HFFc6 (cell line): ENCODE measurements at places on chromosomes 5 and 9. TPM values are rescaled to one million over a fixed set of nuclear protein-coding genes. Genes with fewer than 3 reads are reported as not detected.

Gene MOB3B
- not detected in 3 replicates for total RNA-seq

- no peaks in the 10 kb centered on the region for H3K36me3 ChIP-seq
- H3K27me3 ChIP-seq = no peaks in the 10 kb centered on the region
These were observed 132.9 kb downstream of the PALM2AKAP2 start for GRCh38 chr9:109912726-109913460.

Gene DBH
- total RNA-seq = not detected in 3 replicates

- peaks cover 12% of the 10 kb centered on the region for H3K4me1 ChIP-seq
- H3K4me3 ChIP-seq = no peak overlapping the region
- no peak overlapping the region for H3K27ac ChIP-seq
- peaks cover 1% of the 10 kb centered on the region; the same call in 1 of the 2 replicates for H3K27me3 ChIP-seq
These were observed 116.6 kb downstream of the ESM1 start for GRCh38 chr5:54868511-54869483.

Gene DRD1
- not detected in 3 replicates for total RNA-seq

DNA sequence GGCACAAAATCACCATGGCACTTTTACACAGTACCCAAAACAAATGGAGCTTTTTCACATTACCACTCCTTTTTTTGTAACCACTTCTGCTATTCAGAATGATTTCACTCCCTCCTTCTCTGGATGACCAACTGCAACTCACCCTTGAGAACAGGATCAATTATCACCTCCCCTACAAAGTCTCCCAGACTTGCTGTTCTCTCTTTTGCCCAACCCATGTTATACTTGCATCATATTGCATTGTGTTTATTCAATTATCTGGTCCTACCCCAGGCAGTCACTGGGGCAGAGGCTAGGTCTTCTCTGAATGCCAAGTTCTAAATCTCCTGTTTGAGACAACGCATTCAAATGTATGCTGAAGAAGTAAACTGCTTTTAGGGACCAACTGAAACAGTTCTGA lies 96.0 kb downstream of the GPR21 start:
- H3K4me3 ChIP-seq = no peak overlapping the region
- no peaks in the 10 kb centered on the region for H3K27me3 ChIP-seq
- H3K4me1 ChIP-seq = no peaks in the 10 kb centered on the region
- H3K36me3 ChIP-seq = no peaks in the 10 kb centered on the region

- H3K27ac ChIP-seq = no peak overlapping the region
- peaks cover 65% of the 10 kb centered on the region for H3K4me1 ChIP-seq
- peaks cover 4% of the 10 kb centered on the region for H3K27me3 ChIP-seq
- no peak overlapping the region for H3K4me3 ChIP-seq
These were observed 177.4 kb upstream of the IL12B start for GRCh38 chr5:159507661-159508060.

DNA sequence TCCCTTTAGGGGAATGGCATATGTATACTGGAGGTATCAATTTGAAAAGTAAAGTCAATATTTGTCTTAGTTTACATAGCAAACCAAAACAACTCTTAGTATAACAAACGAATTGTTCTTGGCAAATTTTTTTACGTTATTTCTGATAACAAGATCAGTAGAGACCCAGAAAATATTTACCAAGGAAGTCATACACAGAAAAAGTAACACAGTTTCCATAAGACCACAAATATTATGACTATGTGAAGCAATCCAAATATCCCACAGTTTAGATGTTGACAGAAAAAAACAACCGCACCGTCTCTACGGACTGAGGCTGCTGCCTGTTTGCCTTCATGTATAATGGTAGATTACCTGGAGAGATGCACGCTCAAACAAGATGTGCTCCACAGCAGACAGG lies 46.5 kb upstream of the DAPK1 start:
- DNase-seq = no peak
- H3K36me3 ChIP-seq = no peaks in the 10 kb centered on the region
- no peaks in the 10 kb centered on the region for H3K4me1 ChIP-seq

DNA sequence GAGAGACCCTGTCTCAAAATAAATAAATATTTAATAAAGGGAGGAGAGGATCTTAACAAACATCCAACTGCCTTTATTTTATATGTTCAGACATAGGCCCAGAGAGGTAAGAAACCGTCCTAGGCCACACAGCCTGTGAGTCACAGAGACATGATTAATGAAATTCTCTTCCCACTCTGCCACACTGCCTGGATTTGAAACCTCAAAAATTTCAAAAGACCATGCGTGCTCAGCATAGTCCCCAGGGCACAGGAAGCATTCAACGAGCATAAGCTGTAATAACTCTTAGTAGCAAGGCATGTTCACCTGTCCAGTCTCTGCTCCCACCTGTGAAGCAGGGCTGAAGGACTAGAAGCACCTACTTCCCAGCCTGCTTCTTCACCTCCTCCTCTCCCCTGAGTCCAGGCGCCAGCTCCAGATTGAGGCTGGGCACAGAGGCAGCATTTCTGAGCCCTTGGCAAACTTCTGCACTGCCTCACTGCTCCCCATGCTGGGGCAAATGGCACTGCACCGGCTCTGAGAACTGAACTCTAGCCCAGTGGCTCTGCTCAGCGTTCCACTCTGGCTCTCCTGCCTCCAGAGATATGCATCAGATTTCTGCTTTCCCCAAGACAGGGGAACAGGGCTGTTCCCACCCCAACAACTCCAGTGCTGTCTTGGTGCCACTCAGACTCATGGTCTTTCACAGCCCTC lies 1.1 kb downstream of the FAT2 start:
- H3K36me3 ChIP-seq = no peaks in the 10 kb centered on the region
- H3K27me3 ChIP-seq = peaks cover 41% of the 10 kb centered on the region
- H3K27ac ChIP-seq = no peak overlapping the region
- peaks cover 4% of the 10 kb centered on the region; the same call in 1 of the 2 replicates for H3K4me1 ChIP-seq
- DNase-seq = no peak
- H3K4me3 ChIP-seq = no peak overlapping the region

Gene SPOCK1
- total RNA-seq = 117 to 170 TPM (median 132 TPM) in 3 replicates

DNA sequence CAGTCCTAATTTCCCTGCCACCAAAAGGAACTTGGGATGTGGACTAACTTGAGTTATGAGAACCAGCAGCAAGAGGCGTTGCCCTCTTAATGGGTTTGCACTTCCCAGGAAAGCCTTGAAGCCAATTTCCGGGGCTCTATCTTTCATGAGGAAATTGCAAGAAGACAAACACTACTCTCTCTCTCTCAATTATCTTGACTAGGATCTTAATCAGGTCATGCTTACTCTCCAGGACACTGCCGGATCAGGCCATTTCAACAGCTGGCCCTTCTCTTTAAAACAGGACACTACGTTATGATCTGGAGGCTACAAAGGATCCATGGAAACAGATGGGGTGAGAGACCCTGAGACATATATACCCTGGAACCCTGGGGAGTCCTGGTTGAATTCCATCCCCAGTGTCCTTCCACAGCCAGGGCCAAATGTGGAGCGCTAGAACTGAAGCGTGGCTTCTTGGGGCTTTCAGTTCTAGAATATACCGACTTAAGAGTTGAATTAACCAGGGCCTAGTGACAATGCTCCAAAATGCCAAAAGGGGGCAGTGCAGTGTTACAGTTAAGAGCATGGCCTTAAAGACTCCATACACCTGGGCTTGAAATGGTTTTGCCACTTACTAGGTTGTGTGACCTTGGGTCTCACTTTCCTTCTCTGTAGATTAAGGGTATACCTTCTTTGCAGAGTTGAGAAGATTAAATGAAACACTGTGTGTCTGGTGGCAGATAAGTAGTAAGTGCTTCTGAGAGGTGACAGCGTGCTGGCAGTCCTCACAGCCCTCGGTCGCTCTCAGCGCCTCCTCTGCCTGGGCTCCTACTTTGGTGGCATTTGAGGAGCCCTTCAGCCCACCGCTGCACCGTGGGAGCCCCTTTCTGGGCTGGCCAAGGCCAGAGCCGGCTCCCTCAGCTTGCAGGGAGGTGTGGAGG lies 21.1 kb downstream of the FAM219A start:
- no peak overlapping the region for H3K27ac ChIP-seq
- no peaks in the 10 kb centered on the region; the same call in 1 of the 2 replicates for H3K27me3 ChIP-seq
- DNase-seq = peak; percentile 36
- no peak overlapping the region for H3K4me3 ChIP-seq
- peaks cover 6% of the 10 kb centered on the region for H3K4me1 ChIP-seq

GRCh38 chr5:126335886-126336285 lies 87.3 kb upstream of the GRAMD2B start:
- peaks cover 18% of the 10 kb centered on the region for H3K4me1 ChIP-seq
- no peak overlapping the region for H3K4me3 ChIP-seq
- H3K36me3 ChIP-seq = no peaks in the 10 kb centered on the region
- H3K27ac ChIP-seq = no peak overlapping the region

GRCh38 chr5:113218906-113219517 lies 215.8 kb downstream of the TSSK1B start:
- H3K36me3 ChIP-seq = no peaks in the 10 kb centered on the region
- H3K27me3 ChIP-seq = no peaks in the 10 kb centered on the region; the same call in none of the 2 replicates
- H3K4me3 ChIP-seq = no peak overlapping the region
- DNase-seq = no peak

Gene SYK
- total RNA-seq = not detected in 3 replicates

DNA sequence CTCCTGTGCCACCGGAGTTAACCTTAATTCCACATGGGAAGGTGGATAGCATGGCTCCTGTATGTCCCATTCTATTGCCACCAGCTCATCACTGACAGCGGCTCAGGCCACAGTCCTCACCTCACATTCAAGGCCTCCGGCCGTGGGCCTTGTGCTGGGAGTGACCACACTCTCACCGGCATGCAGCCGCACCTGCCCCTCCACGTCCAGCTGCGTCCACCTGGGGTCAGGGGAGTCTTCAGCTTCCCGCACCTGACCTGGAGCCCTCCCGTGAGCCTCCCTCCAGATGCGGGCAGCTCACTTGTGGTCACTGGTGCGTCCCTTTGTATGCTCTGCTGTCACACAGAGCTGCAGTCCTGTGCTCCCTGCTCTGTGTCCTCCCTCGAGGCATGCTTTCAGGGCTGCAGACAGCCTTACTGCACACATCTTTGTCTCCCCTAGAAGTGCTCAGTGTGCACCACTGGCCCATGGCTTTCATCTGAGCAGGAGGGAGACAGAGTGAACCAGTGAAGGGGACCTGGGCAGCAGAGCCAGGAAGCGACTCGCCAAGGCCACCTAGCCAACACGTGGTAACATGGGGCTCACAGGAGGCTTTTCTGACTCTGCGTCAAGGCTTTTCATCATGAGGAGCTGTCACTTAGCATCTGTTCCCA lies 210.1 kb downstream of the ERCC6L2 start:
- no peaks in the 10 kb centered on the region for H3K4me1 ChIP-seq
- H3K27ac ChIP-seq = no peak overlapping the region
- peaks cover 6% of the 10 kb centered on the region for H3K27me3 ChIP-seq
- H3K36me3 ChIP-seq = no peaks in the 10 kb centered on the region
- no peak overlapping the region for H3K4me3 ChIP-seq

DNA sequence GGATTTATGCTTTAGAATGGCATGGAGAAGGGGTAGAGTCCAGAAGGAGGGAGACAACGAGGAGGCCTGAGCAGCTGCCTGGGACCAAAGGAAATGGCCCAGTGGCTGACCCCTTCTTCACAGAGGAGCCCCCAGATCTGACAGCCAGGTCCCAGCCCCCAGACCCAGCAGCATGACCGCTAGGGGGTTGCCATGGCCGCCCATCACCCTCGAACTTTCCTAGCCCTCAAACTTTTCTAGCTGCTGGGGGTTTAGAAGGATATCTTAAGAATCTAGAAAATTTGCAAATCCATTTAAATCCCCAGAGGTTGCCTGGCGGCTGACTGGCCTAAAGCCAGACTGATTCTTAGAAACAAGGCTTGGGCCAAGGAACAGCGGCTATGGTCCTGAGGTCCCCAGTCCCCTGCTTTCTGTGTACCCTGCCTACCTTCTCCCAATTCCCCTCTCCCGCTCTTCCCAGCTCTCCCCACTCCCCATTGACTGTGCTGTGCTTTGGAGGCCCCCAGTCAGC lies 972 bp downstream of the PDGFRB start:
- H3K4me3 ChIP-seq = peak overlapping the region; percentile 94
- DNase-seq = no peak
- peaks cover 5% of the 10 kb centered on the region; the same call in 1 of the 2 replicates for H3K27me3 ChIP-seq

DNA sequence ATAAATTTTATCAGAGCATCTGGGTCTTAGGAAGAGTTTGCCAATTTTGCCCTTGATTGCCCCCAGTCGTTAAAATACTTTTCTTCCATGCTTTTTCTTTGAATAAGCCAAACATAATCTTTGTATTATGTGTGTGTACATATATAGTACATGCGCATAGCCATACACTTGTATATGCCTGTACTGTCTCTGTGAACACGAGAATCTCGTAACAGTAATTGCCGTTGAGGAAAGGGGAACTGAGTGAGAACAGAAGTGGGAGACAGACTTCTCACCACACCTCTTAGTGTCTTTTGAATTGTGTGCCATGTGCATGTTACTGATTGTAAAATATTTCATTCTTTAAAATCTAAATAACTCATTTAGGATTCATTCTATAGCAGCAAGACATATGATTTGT lies 79.6 kb upstream of the GRHPR start:
- no peak for DNase-seq
- no peak overlapping the region for H3K4me3 ChIP-seq
- H3K36me3 ChIP-seq = no peaks in the 10 kb centered on the region
- H3K27ac ChIP-seq = no peak overlapping the region

GRCh38 chr5:132704875-132705274 lies 31.1 kb downstream of the IL4 start:
- peak overlapping the region; percentile 59 for H3K27ac ChIP-seq
- DNase-seq = peak; percentile 56
- no peaks in the 10 kb centered on the region for H3K27me3 ChIP-seq
- peaks cover 19% of the 10 kb centered on the region for H3K4me1 ChIP-seq
- H3K4me3 ChIP-seq = peak overlapping the region; percentile 52; the same call in 1 of the 2 replicates

GRCh38 chr9:113564498-113565237 lies 101.1 kb downstream of the RGS3 start:
- peak overlapping the region; percentile 97 for H3K27ac ChIP-seq
- DNase-seq = peak; percentile 83
- H3K4me3 ChIP-seq = peak overlapping the region; percentile 96

DNA sequence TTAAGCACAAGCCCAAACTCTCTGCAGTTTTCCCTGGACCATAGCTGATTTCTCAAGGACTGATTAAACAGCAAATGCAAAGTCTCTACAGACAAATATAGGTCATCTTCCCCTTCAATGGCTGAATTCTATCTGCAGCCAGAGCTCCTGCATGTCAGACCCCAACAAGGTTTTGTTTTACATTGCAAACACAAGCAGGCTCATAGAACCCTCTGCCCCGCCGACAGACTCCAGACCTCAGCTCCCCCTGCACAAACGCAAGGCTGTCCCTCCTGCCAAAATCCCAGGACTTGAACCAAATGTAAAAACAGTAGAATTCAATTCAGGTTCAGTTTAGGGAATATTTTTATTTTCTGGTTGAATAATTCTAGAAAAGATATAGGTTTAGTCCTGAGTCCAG lies 526.7 kb upstream of the TRPC7 start:
- H3K4me3 ChIP-seq = no peak overlapping the region
- H3K27ac ChIP-seq = no peak overlapping the region
- no peaks in the 10 kb centered on the region for H3K4me1 ChIP-seq
- H3K36me3 ChIP-seq = no peaks in the 10 kb centered on the region
- H3K27me3 ChIP-seq = peaks cover 15% of the 10 kb centered on the region
- DNase-seq = no peak

Gene CCL28
- total RNA-seq = 0.11 TPM in 2 of 3 replicates, not detected in the other

GRCh38 chr5:1010181-1010510 lies 1.5 kb downstream of the NKD2 start:
- H3K36me3 ChIP-seq = no peaks in the 10 kb centered on the region
- H3K27ac ChIP-seq = no peak overlapping the region
- no peak overlapping the region for H3K4me3 ChIP-seq
- no peaks in the 10 kb centered on the region for H3K4me1 ChIP-seq
- peaks cover 55% of the 10 kb centered on the region for H3K27me3 ChIP-seq

- H3K27me3 ChIP-seq = no peaks in the 10 kb centered on the region
- H3K27ac ChIP-seq = no peak overlapping the region
- no peak for DNase-seq
- H3K36me3 ChIP-seq = no peaks in the 10 kb centered on the region
These were observed 51.9 kb upstream of the NMUR2 start for GRCh38 chr5:152456815-152457443.

- DNase-seq = no peak
- H3K27me3 ChIP-seq = no peaks in the 10 kb centered on the region
- H3K4me1 ChIP-seq = no peaks in the 10 kb centered on the region
- no peaks in the 10 kb centered on the region for H3K36me3 ChIP-seq
These were observed 1653.4 kb downstream of the EFNA5 start for GRCh38 chr5:106017243-106017857.
